ENCODE measurements at places on chromosomes 13 and 19.

DNA sequence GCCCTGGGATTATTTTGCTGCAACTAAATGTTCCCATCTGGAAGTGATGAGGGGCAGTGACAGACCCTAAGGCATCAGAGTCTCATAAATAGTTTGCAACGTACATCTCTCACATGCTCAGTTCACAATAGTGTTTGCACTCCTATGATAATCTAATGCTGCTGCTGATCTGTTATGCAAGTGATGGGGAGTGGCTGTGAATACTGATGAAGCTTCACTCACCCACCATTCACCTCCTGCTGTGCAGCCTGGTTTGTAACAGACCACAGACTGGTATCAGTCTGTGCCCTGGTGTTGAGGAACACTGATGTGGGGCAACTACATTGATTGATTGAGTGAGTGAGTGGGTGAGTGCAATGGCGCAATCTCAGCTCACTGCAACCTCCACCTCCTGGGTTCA, 54.9 kb downstream of the ZNF726 start:
- DNase-seq, result no peak

GRCh38 chr13:27562457-27562856, 57.9 kb downstream of the LNX2 start:
- DNase-seq, result no peak

DNA sequence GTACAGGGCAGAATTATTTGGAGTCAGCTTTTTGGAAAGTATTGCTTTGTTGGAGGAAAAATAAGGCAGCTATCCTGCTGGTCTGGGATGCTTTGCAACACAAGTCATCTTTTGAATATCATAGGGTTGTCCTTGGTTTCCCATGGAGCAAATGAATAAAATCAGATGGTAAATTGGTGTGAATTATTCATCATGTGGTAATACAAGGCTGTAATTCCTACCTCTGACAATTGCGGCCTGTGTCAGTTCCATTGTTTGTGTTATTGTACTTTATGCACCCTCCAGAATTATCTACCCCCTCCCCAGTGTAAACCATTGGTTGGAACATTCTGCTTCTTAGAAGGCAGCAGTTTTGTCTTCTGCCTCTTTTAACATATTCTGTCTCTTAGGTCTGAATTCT, 46.2 kb downstream of the RNASEH2B start:
- DNase-seq, result no peak

GRCh38 chr13:32472194-32472621, 44.3 kb upstream of the N4BP2L1 start:
- DNase-seq, result no peak

DNA sequence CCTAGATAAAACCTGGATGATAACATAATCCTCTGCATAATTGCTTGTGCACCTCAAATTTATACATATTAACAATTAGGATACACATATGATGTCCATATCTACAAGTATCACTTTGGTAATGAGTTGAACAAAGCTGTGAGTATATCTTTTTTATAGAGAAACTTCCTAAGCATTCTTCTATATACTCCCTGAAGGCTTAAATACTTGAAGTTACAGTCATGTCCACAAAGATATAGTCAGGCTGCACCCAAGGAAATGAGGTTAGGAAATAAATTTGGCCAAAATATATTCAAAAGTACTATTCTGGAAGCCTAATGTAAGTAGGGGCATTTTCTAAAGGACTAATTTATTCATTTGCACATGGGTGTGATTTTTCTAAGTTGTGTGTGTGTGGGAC, 761.5 kb downstream of the PCDH9 start:
- no peak for DNase-seq

DNA sequence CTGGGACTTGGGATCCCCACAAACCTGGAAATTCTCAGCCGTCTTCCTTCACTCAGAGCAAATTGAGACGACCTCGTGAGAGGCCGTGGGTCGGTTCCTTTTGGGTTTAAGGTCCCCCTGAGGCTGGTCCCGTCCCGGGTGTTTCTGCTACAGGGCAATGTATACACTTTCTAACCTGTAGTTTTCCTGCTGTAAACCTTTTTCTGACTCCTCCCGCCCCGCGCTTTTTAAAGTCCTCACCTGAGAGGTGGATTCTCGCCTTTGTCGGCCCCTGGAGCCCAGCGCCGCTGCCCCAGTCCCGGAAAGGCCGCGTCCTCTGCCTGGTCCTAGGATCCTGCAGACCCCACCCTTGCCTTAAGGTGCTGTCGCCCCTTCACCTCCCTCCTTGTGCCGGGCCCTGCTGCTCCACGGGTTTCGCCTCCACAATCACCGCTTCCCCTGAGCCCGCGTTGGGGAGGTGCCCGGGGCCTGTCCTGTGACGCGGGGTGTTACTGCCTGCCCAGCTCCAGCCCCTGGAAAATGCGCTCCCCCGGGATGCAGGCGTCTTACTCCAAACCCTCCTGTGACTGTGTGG, 391 bp downstream of the ZNF761 start:
- no peak for DNase-seq

- DNase-seq, result no peak
These were observed 904 bp upstream of the SIGLEC9 start for GRCh38 chr19:51123802-51124201.

DNA sequence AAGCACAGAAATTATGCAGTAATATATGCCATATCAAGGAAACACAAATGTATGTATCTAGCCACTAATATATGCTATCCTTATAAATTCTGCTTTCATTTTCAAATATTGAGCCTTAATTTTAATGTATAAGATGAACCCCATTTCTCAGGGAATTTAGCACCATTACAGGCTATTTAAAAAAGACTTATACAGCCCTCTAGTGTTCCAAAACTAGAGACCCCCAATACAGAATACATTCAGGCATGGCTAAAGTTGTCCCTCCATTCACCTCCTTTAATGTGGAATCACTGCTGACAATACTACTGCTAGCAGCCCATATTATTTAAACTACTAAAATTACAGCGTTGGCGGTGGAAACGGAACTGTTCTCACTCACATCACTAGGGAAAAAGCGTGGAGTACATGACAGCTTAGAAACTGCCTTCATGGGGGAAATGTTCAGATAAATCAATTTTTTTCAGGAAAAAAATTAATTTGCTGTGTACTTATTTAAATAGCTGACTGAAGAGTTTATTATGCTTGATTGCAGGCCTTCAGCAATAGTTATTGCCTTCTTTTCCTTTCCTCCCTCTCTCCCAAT, 541.0 kb downstream of the PCDH9 start:
- no peak for DNase-seq

- no peak for DNase-seq
These were observed 2.8 kb upstream of the USF2 start for GRCh38 chr19:35265900-35266519.

- peak; percentile 67 for DNase-seq
These were observed 797 bp upstream of the HSD17B14 start for GRCh38 chr19:48837051-48837524.

GRCh38 chr19:23312515-23312914, 62.3 kb upstream of the ZNF724 start:
- no peak for DNase-seq

DNA sequence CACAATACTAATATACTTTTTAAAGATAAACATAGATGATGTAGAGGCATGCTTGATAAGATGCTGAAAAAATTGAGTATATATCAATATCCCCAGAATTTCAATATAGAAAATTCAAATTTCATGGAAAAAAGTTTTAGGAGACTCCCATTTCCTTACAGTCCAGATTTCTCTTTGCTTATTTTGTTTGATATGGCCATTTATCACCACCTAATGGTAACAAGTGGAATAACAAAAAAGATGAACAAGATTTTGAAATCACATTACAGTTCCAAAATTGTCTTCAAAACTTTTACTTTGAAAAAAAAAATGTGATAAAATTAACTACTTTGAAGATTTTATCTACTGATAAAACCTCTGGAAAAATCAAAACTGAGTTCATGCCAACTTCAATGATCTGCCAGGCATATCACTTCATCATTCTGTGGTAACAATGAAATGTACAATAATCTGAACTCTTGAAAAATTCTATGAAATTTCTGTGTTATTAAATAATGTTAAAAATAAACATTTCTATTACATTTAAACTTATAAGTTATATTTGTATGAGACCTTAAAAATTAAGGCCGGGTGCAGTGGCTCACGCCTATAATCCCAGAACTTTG, 17.5 kb downstream of the MIPEP start:
- no peak for DNase-seq

Data from stimulated activated CD8-positive, alpha-beta memory T cell treated with anti-CD3 and anti-CD28 coated beads, Interleukin-4, amount 100 ng/mL, for 1 hour (primary cell).